ENCODE measurements at places on chromosomes 11 and 22.
A peak's percentile ranks its signal among the peaks of the same experiment; 100 is the strongest.

DNA sequence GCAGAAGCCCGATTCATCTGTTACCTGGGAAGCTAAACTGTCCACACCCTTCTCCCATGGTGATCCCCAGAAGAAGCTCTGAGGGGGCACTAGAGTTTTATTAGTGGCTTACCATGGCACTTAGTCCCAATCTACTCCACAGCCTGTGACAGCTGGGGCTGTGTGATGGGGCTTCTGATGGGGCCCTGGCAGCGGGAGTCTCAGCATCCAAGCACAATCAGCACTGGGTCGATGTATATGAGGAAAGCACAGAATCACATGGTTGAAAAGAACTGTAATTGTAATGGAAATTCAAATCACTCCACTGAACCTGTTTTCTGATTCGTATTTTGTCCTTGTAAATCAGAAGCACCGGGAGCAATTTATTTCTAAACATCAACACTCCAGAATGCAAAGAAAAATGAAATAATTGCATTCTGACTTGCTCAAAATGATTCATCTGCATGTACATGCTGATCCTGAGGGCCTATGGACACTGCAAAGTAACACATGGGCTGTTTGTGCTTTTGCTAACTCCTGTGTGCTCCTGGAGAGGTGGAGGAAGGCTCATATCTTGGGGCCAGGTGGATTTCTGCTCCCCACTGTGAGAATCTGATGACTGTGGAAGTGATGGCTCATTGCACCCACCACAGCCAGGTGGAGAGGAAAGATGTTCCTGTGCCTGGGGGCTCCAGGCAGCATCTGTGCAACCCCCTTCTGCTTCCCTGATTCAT is 203.0 kb downstream of the KIRREL3 start:
- DNase-seq, result no peak

GRCh38 chr22:50326956-50327710 is at the start of gene DENND6B:
Gene DENND6B, minus strand, starts transcription at chr22:50327012. Its CDS starts 24 bp downstream, at chr22:50326988.
- DNase-seq, result peak; percentile 34

DNA sequence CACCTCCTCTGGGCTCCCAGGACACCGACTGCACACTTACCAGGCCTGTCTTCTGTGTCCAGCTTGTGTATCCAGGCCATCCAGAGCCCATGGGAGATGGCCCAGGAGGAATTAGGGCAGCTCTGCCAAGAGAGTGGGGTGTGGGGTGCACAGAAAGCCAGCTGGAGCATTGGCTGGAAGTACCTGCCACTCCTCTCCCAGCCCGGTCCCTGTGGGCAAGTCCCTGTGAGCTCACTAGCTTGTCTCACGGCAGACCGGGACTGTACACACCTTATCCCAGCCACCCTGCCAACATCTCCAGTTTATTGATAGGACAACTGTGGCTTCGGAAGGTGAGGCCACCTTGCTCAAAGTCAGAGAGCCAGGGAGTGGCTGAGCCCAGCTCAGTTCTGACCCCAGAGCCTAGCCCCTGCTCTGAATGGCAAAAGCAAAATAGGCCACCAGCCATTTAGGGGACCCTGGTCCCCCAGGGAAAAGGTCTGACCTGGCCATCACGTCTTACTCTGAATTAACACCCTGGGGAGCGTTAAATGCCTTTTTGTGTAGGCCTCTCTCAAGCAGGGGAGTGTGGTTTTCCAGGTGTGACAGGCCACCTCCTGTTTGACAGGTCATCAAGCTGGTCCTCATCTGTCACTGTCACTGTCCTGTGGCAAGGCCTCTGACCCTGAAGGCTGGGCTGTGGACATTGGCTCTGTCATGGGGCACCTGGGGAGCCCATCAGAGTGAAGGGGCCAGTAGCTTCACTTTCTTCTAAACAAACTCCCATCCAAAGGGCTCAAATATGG is 15.1 kb downstream of the UQCR10 start:
- DNase-seq, result no peak

GRCh38 chr22:32665676-32666075 is 135.8 kb upstream of the TIMP3 start:
- no peak for DNase-seq

- no peak for DNase-seq
Measured at GRCh38 chr11:29318134-29318845, 698.5 kb downstream of the KCNA4 start.

- no peak for DNase-seq
Measured at GRCh38 chr11:79932612-79933011, 491.8 kb upstream of the TENM4 start.

DNA sequence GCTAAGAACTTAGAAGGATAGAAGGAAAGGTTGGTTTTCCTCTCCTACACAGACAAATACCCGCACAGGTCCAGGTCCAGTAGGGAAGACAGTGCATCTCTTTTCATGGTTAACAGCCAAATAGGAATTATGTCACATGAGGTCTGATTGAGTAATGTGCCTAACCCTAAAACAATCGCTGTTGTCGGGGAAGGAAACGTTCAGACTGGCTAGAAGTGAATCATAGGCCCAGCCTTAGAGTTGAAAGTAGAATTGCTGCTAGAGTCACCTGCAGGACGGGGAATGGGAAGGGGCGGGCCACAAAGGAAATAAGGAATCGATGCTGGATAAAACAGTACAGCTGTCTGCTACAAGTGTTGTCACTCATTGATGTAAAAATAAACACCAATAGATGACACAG is 12.4 kb upstream of the HTATIP2 start:
- DNase-seq, result no peak

DNA sequence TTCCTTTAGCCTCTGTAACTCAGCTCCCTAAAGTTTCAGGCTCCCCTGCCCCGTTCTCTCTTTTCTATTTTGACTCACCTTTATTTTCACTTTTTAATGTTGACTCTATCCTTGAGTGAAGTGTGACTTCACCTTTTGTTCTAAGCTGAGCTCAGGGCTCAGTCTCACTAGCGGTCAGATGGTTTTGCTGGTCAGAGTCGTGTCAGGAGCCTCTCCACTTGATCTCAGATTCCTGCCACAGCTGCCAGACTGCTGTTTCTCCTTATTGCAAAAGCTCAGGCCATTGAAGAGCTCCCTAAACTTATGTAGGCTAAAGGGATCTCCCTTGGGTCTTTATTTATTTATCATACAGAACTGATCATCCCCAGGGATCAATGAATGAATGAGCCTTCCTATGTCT is 13.7 kb upstream of the POU2AF2 start:
- no peak for DNase-seq

DNA sequence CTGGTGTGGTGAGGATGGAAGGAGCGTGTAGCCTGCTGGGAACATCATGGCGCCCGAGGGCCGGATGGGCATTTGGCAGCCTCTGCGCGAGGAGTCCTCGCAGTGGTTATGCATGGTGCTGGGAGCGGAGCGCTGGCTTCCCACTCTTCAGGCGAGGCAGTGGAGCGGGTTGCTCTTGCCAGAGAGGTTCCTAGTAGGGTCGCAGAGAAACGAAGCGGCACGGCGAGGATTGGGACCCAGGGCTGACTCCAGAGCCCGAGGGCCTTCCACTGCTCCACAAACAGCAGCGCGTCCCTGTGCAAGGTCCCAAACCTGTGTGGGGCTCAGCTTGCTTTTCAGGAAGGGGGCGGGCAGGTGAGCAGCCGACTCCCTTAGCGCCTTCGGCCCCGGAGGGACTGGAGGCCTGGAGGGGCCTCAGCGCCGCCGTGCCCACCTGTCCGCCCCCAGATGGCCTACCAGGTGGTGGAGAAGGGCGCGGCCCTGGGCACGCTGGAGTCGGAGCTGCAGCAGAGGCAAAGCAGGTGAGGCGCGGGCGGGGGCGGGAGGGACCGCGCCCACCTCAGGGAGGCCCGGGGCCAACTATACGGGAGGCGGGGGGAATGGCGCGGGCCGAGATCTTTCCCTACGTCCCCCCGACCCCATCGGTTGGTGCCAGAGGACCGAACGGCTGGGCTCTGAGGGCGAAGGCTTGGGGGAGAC is 7.2 kb downstream of the ATG16L2 start:
- DNase-seq, result no peak

GRCh38 chr22:42065438-42066125 is 5.0 kb downstream of the NAGA start:
- DNase-seq, result peak; percentile 23

DNA sequence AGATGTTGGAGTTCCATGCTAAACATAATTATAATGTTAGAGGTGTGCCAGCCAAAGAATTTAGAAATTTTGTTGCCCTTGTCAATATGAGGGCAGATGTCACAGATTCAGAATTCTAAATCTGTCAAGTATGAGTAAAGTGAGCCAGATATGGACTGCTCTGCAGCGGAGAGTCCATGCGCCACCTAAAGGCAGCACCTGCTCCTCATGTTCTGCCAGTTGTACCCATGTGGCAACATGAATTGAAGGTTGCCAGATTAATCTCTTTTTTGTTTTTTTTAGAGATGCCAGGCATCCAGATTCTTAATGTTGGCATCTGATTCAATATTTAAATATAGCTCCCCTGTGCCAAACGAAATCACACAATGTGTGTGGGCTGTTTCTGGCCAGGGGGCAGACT is 678.6 kb upstream of the ANO5 start:
- DNase-seq, result no peak

GRCh38 chr11:20046416-20046815 is 113.9 kb downstream of the DBX1 start:
- DNase-seq, result no peak

- no peak for DNase-seq
Measured at GRCh38 chr22:46280063-46280817, 12.4 kb downstream of the TTC38 start.

- no peak for DNase-seq
Measured at GRCh38 chr22:39216143-39216490, 28.7 kb downstream of the PDGFB start.

- DNase-seq, result no peak
Measured at GRCh38 chr22:45997777-45998637, 21.0 kb upstream of the WNT7B start.

DNA sequence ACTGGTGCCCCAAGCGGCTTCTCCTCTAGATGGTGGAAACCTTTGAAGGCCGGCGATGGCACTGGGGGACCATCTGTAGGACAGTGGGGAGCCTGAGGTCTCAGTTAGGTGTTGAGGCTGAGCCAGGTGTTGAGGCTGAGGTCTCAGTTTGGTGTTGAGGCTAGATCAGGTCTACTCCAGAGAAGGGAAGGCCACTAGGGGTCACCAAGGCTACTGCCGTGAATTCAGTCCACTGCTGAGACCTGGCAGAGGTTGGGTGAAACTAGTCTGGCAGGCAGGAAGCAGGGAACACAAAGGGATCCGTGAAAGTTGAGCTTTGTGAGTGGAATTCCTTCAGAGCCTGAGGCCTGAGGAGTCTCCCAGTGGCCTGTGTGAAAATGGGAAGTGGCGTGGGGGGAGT is 123.8 kb upstream of the FGF3 start:
- no peak for DNase-seq

GRCh38 chr11:124077266-124077665 is 36.1 kb upstream of the OR10G7 start:
- DNase-seq, result no peak

DNA sequence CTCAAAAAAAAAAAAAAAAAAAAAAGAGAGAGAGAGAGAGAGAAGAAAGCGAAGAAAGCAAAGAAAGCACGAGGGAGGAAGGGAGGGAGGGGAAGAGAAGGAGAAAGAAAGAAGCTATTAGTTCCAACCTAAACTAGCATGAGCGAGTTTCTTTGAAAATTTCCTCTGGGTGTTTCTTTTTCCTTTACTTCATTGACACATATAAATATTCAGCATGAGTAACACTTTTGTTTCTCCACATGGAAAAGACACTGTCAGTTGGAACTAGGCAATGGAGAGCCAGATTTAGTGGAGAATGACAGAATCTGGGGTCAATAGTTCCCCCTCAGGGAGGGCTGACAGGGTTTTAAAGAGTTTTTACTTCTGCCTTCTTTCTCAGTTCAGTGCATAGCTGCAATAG is 257.4 kb downstream of the DDX10 start:
- no peak for DNase-seq

GRCh38 chr11:31620434-31620833 is 110.9 kb downstream of the ELP4 start:
- no peak for DNase-seq

DNA sequence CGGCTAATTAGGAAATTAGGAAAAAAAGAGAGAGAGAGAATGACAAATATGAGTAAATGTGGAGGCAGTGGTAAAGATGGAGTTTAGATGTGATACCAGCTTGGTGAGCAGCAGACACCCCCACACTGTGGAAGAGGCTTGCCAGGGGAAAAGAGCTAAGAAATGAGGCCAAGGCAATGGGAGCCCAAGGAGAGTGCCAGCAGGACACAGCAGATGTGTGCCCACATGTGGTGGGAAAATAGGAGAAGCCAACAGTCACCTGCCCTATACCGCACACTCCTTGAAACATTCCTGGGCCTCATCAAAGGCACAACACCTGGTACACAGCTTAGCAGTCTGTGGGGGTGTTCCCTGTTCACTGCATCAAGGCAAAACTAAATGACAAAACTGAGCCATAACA is 104.9 kb downstream of the FAM76B start:
- DNase-seq, result no peak

GRCh38 chr11:118883368-118884071 is at the start of gene CXCR5:
Gene CXCR5, plus strand, starts transcription at chr11:118883892. Its CDS starts 50 bp downstream, at chr11:118883942.
- no peak for DNase-seq

DNA sequence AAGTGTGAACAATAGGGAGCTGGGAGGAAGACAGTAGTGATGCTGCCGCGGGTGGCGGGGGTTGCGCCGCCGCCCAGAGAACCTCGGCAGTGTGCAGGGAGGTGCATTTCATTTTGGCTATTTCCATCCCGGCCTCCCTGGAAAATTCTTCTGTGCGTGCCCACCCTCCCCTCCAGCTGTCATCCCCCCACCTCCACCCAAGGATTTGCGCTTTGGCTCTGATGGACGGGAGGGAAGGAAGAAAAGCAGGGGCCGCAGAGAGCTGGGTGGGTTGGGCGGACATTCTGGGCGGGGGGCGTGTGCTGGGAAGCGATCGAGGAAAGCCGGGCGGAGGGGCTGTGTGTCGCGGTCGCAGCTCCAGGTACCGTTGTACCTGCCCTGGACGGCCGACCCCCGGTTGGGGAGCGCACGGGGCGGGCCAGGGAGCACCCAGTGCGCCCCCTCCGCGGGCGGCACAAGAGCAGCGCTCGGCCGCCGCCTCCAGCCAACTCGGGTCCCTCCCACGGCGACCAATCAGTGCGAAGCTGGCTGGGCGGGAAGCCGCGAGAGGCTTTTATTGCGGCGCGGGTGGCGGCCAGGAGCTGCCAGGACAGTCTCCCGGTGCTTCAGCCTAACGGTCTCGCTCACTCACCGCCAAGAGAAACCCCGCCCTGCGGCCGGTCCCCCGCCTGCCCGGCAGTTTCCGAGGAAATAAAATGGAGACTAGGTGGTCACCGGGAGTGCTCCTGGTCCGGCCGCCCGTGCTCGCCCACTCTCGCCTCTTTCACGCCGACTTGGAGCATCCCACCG is 1.6 kb downstream of the NCAM1 start:
- DNase-seq, result no peak

DNA sequence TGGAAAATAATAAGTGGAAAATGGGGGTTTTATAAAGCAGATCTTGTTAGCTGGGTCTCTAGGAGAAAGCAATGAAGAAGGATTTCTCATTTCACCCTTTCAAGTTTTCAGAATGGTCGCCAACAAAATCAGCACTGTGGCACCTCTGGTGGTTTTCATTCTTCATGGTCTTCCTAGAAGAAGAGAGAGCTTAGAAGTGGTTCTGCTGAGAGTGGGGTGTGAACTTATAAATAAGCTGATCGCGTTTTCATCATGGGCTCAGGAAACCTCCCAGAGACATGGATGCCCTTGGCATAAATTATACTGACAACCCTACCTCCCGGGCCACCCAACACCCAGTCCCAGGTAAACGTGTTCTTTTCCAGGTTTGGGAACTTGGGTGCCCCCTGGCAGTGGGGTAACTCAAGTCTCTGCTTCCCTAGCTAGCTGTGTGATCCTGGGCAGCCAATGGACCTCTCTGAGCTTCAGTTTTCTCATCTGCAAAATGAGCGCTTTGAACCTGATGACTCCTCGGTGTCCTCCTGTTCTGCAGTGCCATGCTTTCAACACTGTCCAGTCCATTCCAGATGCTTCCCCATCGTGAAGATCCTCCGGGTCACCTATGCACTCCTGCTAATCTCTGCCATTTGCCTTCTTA is 72.6 kb upstream of the GRAMD1B start:
- DNase-seq, result no peak

Measured in CD8-positive, alpha-beta T cell (primary cell).